ENCODE measurements at places on chromosomes 7 and 10.

DNA sequence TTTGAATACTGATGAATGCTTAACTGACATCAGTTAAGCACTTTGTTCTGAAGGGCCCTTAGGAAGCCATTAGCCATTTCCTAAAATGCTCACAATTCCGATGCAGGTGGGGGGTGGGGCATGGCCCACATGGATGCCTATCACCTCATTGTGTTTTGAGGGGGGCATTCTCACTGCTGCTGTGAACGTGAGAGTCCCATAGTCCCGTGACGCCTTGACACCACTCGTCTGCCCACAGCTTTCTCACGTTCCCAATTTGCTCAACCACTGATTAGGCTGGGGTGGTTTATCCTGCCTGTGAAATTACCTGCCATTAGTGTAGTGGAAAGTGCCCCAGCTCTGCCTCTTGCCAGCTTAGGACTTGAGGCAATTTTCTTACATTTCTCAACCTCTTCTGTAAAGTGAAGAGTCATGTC lies 31.9 kb downstream of the DUSP5 start:
- no peak for DNase-seq

- no peak for DNase-seq
Measured at GRCh38 chr10:63429281-63429680, 36.5 kb downstream of the JMJD1C start.

DNA sequence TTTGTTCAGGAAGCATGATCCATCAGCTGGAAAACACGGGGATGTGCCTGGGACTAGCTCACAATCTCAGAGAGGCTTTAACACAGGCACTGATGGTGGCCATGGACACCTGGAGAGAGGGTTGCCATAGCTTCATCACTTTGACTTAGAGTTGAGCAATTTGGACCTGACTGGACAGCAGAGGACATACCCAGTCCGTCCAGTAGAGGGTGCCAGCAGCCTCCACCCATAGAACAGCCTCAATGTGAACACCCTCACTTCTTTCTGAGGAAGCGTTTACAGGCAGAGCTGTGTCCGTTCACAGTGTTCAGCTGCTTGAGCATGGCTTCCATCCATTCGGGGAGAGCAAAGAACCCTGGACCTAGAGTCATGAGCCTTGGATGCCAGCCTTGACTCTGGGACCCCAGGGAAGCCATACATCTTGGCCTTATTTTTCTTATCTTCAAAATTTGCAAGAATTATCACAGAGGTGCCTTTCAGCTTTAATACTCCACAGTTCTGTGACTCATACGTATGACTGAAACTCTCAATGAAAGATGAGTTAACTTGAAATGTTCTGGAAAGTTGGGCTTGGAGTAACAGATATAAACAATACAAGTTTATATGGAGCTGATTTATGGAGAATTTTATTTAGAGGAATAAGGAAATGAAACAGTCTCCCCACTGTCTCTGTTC lies 302.9 kb upstream of the PODXL start:
- DNase-seq = peak; percentile 9

DNA sequence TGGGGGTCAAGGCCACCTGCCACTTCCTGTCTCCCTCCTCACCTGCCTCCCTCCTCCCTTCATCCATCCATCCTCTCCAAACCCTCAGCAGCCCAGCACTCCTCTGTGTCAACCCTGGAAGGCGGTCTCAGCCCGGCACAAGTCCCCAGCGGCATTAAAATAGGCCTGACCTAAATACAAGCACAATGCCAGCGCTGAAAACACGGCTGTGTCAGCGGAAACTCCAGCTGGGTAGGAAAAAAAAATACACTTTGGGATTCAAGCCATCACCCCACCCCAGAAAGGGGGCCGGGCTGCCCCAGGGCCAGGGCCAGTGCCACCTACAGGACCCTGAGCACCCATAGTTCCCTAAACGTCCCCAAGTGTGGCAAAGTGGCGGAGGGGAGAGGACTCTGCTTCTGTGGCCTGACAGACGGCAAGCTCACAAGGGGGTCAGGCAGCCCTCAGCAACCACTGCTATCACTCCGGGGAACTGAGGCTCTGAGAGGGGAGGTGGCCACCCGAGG lies 22.7 kb upstream of the GTF2IRD1 start:
- DNase-seq = no peak

GRCh38 chr10:132836248-132836831 lies 50.4 kb upstream of the NKX6-2 start:
- DNase-seq = no peak

DNA sequence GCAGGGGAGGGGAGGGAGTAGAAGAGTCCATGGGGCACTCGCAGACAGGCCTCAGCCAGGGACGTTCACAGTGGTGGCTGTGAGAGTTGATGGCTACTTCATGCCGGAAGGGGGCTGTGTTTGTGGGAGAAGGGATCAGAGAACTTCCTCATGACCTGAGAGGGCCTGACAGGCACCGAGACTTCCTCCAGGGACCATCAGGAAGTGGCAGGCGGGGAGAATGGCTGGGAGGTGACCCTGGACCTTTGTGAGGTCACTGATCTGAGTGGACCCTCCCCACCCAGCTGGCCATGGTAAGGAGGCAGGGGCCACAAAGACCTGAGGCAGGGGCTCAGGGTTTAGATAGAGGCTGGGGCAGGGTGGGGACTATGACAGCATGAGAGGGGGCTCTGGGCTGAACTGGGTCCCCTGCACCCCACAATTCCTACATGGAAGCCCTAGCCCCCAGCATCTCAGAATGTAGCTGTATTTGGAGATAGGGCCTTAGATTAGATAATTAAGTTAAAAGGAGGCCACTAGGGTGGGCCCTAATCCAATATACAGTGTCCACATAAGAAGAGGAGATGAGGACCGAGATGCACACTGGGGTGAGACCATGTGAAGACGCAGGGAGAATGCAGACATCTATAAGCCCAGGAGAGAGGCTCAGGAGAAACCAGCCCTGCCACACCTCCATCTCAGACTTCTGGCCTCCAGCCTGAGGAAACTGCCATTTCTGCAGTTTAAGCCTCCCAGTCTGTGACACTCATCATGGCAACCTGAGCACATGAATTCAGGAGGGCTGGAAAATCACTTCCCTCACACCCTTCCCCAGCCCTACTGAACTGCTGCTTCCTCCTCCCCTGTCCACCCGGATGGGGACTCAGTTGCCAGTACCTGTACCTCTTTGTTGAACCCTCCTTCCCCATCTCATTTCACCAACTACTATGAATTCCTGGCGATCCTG lies 273.9 kb upstream of the ZNF32 start:
- no peak for DNase-seq

DNA sequence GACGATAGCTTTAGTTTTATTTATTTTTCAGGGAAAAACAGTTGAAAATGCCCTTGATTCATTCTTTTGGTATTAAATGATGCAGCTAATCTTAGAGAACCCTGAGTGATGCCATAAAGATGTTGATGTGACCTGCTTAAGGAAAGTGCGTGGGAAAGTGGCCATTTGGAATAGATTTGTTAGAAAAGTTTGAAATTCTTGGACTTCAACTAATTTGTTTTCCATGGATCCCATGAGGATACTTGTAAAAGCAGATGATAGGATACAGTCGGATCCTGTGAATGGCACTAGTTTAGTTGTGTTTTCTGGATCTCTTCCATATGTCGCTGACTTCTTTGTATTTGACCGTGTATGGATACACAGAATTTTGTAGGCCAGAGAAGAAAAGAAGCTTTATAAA lies 69.0 kb downstream of the SEPTIN7 start:
- DNase-seq = no peak

DNA sequence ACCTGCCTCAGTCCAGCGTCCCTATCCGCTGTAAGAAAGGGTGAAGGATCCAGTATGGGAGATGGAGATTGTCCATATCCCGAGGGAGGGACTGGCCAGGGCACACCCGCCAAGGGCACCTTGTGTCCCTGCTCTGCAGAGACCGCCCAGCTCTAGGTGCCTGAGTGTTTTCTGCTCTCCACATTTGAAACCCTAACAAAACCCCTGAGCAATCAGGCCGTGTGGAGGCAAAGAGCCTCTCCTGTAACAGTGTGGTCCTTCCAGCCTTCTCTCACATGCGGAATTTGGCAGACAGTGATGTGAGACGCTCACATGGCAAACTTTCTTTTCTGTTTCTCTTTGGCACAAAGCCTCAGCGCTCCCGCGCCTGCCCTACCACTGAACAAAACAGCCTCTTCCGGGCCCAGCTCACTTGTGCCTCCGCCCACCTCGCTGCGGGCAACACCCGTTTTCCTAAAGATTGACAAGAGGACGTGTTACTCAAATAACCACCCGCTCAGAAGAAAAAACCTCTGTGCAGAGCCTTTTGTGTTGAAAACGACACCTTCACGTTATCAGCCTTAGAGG lies 514.8 kb downstream of the DNAJB6 start:
- peak; percentile 74 for DNase-seq

DNA sequence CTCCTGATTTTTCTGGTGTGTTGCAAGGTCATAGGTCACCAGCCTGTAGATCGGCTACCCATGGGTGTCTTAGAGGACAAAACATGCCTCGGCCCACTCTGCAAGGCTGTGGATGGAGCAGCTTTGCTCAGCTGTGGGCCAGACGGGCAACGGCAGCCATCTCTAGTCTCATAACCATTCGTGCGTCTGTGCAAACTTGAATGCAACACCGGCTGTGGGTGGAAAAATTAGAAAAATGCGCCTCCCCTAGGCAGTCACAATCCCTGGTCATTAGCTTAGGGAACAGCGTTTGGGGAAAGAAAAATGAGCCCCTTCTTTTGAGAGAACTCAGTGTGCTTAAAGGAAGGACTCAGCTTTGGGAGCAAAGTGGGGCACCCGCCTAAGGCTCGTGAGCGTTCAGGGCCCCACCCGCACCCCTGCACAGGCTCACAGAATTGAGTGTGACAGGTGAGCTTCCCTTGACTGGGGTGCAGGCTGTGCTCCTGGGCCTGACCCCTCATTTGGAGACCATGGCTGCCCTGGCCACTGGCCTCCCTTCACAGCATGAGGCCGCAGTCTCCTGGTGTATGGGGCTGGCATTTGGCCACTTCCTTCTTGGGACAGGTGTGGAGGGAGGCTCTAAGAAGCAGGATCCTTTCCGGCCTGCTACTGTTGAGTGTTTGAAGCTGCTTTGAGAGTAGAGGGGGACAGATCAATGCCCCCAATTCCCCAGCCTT lies 148.0 kb downstream of the C10orf105 start:
- no peak for DNase-seq

DNA sequence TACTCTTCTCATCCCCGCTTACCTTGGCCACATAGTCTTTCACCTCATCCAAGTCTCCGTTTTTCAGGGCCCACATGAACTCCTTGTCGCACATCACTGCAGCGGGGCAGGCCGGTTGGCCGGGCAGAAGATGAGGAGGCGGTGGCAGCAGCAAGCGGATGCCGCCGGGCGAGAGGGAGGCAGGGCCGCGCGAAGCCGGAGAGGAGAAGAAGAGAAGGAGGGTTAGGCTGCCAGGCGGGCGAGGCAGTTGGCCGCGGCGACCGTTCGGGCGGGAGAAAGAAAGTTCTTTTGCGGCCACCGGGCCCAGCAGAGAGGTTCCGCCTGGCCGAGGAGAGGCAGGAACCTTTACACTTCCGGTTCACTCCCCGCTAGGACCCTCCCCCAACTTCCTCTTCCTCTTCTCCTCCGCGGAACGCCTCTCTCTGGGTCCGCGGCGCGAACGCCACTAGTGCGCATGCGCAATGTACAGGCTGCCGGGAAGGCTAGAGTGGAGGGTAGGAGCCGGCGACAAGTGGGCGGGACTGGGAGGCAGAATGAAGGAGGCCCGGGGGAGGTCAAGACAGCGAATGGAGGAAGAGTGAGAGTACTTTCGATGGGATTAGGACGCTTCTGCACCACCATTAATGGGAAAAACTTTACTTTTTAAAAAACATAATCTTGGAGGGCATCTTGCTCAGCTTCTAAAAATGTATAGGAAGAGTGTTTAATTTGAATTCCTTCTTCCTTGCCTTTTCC lies at the start of gene MTPN:
TSS of gene MTPN (minus strand) at position 353 of the 735 bp plus-strand sequence. CDS start at position 94, 259 bp downstream.
- DNase-seq = peak; percentile 98

DNA sequence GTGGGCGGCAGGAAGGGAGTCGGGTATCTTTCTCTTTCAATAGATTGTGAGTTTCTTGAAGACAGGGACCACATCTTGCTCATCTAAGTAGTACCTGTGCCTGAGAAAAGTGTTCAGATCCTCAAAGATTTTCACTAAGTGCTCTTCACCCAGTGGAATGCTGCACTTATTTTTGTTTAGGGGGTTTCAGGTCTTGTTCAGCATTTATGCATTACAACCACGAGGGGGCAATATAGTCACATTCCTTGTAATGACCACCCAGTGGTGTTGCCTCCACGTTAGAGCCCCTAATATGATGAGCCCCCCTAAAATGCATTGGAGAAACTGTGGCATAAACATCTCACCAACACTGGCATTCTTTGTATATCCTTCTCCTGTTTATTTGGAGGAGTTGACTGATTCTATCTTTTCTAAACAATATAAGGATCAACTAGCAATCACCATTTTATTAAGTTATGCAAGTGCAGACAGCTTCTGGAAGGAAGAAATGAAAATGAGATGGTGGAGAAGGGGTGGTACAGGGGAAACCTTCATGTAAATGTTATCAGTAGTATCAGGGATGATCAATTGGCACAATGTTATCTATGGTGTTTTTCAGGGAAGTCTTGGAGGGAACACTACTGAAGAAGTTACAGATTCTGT lies 3.1 kb upstream of the PAPSS2 start:
- DNase-seq = no peak

- DNase-seq = no peak
Measured at GRCh38 chr7:81460250-81461045, 309.4 kb downstream of the HGF start.

- DNase-seq = no peak
Measured at GRCh38 chr10:58648131-58648530, 135.5 kb downstream of the BICC1 start.

DNA sequence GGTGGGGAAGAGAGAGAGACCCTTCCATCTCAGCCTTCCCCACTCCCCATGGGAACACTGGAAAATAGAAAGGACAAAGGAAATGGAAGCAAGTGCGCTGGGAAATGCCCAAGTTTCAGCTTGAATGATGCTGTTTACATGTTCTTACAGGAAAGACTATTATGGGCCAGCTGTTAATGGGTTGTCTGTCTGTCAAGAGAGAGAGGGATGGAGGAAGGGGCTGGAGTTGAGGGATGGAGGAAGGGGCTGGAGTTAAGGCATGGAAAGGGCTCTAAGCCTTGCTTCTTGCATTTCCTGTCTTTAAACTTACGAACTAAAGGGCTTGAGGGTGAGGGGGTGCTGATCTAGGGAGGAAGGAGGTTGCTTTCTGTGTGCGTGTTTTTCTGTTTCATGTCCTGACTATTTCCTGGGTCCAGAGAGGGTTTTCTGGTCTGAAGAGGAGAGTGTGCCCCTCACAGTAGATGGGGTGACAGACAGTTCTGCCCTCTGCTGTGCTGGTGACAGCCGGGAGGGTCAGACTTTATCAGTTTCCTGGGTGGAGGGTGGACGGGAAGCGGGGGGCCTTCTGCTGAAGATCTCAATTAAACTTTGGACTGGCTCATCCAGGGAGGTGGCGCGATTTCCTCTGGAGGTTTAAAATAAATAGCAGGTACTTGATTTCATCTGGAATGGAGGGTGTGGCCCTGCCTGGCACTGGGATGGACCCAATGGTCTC lies 30.5 kb downstream of the GRK5 start:
- DNase-seq = no peak
